ENCODE measurements at places on chromosomes 12 and 14. TPM values are rescaled to one million over a fixed set of nuclear protein-coding genes. Genes with fewer than 3 reads are reported as not detected.
A peak's percentile ranks its signal among the peaks of the same experiment; 100 is the strongest.

- H3K27ac ChIP-seq, result no peak overlapping the region
- H3K4me3 ChIP-seq, result no peak overlapping the region
- H3K36me3 ChIP-seq, result no peaks in the 10 kb centered on the region
- no peak for DNase-seq
- H3K4me1 ChIP-seq, result no peaks in the 10 kb centered on the region
These were observed 207.1 kb downstream of the APAF1 start for GRCh38 chr12:98852181-98852580.

DNA sequence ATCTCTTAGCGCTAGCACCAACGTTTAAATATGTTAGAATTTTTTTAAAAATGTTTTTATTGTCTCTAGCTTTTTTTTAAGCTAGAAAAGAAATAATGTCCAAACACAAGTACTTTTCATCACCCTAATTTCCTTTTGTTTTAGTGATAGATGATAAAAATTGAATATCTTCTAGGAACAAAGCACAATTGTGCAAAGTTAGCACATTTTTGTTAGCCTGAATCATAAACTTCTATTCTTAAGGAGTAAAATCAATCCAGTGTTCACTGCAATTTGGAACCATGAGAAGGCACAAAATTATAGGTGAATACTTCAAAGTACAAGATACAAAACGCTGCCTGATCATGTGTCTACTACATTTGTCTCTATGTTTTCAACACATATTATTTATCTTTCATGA, 408.5 kb upstream of the RPL10L start:
- H3K27me3 ChIP-seq, result no peaks in the 10 kb centered on the region
- H3K4me3 ChIP-seq, result no peak overlapping the region
- H3K27ac ChIP-seq, result no peak overlapping the region

- H3K36me3 ChIP-seq, result peaks cover 29% of the 10 kb centered on the region
- H3K4me1 ChIP-seq, result no peaks in the 10 kb centered on the region
- H3K4me3 ChIP-seq, result no peak overlapping the region
- no peak overlapping the region for H3K27ac ChIP-seq
- no peak for DNase-seq
These were observed 100.8 kb downstream of the PPHLN1 start for GRCh38 chr12:42426746-42427145.

- no peak overlapping the region for H3K4me3 ChIP-seq
- H3K27me3 ChIP-seq, result no peaks in the 10 kb centered on the region
- peaks cover 12% of the 10 kb centered on the region for H3K36me3 ChIP-seq
- H3K4me1 ChIP-seq, result peaks cover 8% of the 10 kb centered on the region
- no peak for DNase-seq
These were observed 82.3 kb upstream of the PTGDR start for GRCh38 chr14:52185178-52185577.

- H3K4me3 ChIP-seq, result no peak overlapping the region
- DNase-seq, result no peak
- peak overlapping the region; percentile 73 for H3K27ac ChIP-seq
- no peaks in the 10 kb centered on the region for H3K27me3 ChIP-seq
- peaks cover 51% of the 10 kb centered on the region for H3K36me3 ChIP-seq
These were observed 75.0 kb downstream of the EP400 start for GRCh38 chr12:132024758-132025157.

GRCh38 chr12:108861878-108862587, 4.7 kb upstream of the SSH1 start:
- no peak overlapping the region for H3K4me3 ChIP-seq
- DNase-seq, result no peak
- peaks cover under 1% of the 10 kb centered on the region for H3K36me3 ChIP-seq

DNA sequence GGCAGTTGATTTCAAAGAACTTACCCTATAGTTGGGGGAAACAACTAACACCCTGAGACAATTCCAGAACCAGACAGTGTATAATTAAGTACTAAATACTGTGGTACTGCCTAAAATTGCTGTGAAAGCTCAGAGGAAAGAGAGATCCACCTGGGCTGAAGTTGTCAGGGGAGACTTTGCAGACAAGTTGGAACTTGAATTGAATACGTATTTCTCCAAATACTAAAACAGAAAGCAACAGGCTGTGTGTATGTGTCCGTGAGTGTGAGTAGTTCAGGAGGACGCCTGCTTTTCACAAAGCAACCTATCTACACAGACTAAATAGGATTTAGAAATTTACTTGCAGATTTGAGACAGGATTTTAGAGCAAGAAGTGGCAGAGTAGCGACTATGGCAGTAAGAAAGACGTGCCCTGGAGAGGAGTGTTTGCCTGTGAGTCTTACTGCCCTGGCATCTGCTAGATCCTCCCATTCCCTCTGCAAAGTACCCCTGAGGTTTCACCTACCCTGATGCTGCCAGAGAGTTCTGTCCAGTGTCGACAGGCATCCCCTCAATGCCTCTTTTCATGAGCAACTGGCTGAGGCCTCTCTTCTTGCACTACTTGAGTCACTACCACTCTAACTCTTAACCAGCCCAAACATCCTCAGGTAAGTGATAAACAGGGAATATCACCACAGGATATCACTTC, 37.4 kb upstream of the BMP4 start:
- H3K27me3 ChIP-seq, result no peaks in the 10 kb centered on the region
- no peak for DNase-seq
- no peak overlapping the region for H3K4me3 ChIP-seq
- H3K36me3 ChIP-seq, result no peaks in the 10 kb centered on the region

Gene SLC22A17
- total RNA-seq, result 0.94 TPM

Gene COCH
- 2.3 TPM for total RNA-seq
